NCI-H187 (cell line): ENCODE measurements at places on chromosomes 4 and X.

GRCh38 chr4:107497054-107497453 is 223.0 kb downstream of the PAPSS1 start:
- DNase-seq, result no peak

GRCh38 chrX:74636749-74637314 is 22.4 kb upstream of the RLIM start:
- DNase-seq, result no peak

DNA sequence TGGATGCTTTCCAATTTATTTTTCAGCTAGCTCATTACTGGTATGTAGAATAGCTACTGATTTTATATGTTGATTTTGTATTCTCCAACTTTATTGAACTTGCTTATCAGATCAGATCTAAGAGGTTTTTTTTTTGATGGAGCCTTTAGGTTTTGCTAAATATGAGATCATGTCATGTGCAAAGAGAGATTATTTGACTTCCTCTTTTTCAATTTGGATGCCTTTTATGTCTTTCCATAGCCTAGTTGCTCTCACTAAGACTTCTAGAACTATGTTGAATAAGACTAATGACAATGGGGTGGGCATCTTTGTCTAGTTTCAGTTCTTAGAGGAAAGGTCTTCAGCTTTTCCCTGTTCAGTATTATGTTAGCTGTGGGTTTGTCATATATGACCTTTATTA is 11.7 kb downstream of the MAGEE1 start:
- DNase-seq, result no peak

DNA sequence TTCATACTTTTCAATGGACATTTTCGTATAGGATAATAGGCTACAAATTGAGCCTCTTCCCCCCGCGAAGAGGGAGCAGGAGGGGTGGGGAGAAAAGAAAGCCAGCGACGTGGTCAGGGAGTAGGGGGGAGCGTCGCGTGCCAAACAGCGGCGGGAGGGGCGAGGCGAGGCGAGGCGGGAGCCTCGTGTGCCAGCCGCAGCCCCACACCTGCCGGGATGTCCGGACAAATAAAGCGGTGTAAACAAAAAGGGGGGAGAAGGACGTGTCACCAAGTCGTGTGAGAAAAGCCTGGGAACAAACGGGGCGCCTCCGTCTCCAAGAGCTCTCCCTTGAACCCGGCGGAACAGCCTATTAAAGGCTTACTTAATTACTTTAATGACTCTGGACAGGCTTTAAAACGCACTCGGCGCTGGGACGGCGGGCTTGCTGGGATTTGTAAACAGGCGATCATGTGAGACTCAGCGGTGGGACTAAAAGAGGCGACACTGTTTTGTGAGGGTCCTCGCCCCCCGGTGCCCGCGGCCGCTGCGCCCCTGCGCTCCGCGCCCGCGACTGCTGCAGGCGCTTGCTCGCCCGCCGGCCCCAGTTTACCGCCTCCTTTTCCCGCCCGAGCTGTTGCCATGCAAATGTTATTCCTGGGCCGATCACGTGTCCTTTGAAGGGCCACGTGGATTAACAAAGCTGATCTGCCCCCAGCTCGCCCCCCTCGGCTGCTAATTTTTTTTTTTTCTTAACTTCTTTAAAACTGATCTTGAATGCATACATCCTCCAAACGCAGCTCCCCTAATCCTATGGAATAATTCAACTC is at the start of gene HELT:
Gene HELT (plus strand): TSS at position 527 of the 809 bp plus-strand sequence. CDS start 439 bp downstream, outside the sequence.
- DNase-seq, result no peak

DNA sequence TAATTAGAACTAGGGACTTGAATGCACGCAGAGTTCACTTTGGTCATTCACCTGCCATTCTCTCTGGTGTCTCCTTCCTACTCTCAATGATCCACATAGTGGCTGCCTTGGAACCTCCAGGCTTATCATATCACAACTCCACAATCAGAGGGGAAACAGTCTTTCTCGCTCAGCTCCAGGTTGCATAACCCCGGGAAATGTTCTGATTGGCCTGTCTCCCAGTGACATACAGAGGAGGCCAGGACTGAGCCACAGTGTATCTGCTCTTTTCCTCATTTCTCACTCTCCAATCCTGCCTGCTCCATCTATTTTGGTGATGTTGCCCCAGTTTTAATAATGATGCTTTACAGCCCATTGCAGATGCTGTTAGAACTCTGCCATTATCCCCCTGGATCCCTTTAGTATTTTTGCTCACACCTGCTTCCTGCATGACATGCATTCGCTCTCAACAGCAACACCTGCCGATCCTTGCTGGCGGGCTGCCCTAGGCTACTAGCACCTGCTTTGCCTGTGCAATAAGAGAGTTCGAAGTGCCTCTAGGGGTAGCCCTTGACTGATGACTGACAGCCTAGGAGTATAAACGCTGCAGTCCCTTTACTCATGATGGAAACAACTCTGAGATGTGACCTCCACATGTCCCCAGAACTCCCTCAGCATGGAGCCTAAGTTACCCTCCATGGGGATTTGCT is 211.3 kb upstream of the RPS6KA3 start:
- peak; percentile 77 for DNase-seq

- DNase-seq, result no peak
Measured at GRCh38 chr4:13612569-13612968, 15.0 kb downstream of the BOD1L1 start.

- DNase-seq, result no peak
Measured at GRCh38 chr4:185566972-185567371, 31.7 kb upstream of the PDLIM3 start.

DNA sequence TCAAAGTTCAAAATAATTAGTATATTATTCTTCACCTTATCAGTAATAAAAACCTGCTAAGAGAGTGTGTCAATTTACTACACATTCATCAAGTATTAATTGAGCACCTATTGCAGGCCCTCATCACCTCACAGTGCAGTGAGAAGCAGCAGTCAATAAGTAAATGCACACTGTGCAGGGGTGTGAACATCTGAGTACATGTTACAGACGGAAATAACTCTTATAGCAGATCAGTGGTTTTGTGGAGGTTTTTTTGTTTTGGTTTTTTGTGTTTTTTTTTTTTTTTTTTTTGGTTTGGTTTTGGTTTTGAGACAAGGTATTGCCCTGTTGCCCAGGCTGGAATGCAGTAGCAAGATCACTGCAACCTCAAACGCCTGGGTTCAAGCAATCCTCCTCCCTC is 20.3 kb downstream of the KLF3 start:
- DNase-seq, result no peak

DNA sequence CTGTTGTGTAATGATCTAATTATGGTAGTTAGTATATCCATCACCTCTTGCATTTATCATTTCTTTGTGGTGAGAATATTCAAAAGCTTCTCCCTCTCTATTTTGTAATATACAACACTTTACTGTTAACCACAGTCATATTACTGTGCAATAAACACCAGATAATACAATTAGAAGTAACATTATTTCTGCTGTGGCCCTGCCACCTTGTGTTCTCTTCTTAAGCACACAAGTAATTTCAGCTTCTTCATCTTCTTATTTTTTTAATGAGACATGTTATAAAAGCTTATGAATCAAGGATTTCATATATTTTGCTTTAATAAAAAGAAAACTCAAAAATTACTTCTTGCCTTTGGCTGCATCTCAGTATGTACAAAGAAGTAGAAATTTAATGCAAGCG is 675.2 kb upstream of the INTU start:
- DNase-seq, result no peak

- DNase-seq, result no peak
Measured at GRCh38 chr4:173243321-173243720, 74.7 kb downstream of the GALNT7 start.

DNA sequence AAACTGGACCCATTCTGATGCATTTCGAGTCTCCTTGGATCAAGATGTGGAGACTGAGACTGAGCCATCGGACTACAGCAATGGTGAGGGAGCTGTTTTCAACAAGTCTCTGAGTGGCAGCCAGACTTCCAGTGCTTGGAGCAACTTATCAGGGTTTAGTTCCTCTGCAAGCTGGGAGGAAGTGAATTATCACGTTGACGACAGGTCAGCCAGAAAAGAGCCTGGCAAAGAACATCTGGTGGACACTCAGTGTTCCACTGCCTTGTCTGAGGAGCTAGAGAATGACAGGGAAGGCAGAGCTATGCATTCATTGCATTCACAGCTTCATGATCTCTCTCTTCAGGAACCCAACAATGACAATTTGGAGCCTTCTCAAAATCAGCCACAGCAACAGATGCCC is 84.8 kb downstream of the NEUROG2 start:
- no peak for DNase-seq

GRCh38 chrX:134604701-134605311 is 53.5 kb downstream of the PLAC1 start:
- no peak for DNase-seq

DNA sequence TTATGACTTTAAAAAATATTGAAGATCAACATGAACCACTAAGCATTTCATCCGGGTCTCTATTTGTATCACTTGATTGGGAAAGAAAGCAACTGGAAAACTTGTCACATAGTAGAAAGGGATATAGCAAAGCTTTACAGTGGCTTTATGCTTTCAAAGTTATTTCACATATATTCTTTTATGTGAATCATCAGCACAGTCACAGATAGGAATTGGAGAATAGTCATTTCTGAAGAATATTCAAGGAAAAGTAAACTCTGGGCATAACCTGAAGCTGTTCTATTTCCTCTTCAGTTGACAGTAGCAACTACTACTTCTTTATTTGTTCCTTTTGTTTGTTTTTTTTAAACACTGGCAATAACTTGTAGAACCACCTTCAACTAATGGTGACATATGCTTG is 50.5 kb downstream of the MND1 start:
- no peak for DNase-seq

- DNase-seq, result no peak
Measured at GRCh38 chr4:41000356-41000755, 214.0 kb downstream of the APBB2 start.

DNA sequence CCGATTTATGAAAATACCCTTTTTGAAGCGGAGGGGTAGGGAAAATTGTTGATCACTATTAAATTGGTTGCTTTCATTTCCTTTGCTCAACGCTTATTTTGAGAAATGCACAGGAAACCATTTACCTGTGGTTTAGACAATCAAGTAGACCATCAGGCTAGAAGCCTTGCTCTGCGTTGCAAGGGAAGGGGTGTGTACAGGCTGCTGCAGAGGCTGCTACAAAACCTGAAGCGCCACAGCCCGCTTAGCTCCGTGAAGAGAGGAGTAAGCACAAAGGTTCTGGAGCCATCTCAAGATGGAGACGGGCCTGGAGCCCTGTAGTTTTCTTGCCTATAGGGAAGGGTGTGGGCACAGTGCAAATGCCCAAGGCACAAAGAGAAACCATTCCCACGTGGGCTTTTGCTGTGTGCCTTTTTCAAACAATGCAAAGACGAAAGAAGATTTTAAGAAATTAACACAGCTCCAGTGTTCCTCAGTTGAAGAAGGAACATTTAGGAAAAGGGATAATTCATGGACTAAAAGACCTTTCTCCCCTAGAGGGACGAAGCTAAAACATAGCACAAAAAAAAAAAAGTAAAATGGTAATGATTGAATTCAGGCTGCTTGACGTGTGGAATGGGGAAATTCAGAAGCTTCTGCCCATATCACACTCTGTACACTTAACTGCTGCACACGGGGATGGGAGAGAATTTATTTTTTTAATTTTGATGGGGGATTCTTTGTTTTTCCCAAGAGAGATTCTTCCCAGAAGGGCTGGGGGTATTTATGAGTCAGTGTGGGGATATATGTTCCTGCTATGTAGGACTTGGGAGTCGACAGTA is 3.5 kb downstream of the TMSB4X start:
- DNase-seq, result no peak

GRCh38 chrX:68571610-68572311 is 72.9 kb downstream of the YIPF6 start:
- DNase-seq, result no peak

DNA sequence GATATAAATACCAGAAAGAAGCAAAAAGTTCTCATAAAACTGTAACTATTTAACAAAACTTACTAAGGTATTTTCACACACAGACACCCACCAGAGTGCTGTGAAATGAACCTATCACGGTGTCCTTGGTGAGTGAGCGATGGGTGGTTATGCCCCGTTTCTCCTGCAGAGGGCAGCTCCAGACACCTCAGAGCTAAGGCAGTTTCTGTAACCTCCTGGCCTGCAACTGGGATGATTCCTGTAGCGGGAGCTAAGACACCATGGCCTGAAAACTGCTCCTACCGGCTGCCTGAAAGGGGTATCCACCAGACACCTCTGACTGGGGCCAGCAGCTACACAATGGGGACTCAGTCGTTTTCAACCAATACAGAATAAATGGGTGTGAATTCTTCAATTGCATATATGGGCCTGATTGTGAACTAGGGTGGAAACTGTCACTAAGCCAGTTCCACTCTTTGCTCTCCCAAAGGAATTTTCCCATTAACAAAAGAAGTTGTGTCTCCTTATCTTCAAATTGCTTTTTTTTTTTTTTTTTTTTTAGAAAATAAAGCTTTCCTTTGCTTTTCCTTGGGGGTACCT is 2375.8 kb upstream of the TENM3 start:
- peak; percentile 3 for DNase-seq

GRCh38 chr4:139167774-139168444 is 9.1 kb downstream of the ELF2 start:
- DNase-seq, result no peak

DNA sequence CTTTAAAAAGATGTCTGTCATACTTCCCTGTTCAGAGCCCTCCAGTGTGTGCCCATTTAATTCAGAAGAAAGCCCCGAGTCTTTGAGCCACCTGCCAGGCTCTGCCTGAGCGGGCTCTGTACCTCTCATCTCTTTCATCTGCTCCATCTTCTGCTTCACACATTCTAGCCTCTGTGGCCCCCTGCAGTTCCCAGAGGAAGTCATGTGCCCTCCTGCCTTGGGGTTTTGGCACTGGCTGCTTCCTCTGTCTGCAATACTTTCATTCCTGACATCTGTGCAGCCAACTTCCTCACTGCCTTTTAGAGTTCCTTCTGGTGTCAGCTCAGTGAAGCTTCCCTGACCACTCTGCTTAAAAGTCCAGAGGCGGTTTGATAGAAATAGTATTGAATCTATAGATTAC is 6.2 kb upstream of the STK32B start:
- no peak for DNase-seq

DNA sequence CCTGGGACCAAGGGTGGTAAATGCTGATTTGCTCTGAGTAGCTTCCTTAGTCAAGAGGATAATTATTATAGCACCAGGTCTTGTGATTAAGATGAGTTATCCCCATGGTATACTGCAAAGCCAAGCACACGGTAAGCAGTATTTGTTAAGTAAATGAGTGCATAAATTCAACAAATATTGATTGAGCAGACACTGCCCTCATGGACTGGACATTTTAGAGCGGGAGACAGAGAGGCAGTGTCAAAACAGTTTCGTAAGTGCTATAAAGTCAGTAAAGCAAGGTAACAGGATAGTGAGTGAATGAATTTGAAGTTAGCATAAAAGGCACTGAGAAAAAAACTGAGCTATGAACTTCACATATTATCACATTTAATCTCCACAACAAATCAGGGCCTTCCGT is 13.9 kb downstream of the PHF8 start:
- no peak for DNase-seq

DNA sequence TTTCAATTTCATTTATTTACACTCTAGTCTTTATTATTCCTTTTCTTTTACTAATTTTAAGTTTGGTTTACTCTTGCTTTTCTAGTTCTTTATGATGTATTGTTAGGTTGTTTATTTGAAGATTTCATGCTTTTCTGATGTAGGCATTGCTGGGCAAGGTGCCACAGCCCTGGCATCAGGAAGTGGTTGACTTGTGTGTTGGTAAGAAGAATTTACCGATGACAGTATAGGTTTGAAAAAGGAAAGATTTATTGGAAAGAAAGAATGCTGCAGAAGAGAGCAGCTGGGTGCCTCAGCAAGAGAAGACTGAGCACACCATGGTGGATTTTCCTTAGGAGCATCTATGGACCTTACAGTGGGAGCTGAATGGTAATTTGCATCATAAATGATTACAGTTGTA is 153.2 kb downstream of the KLF8 start:
- no peak for DNase-seq
